ENCODE measurements at places on chromosomes 6 and 20.

GRCh38 chr6:925656-926213, 232.8 kb upstream of the EXOC2 start:
- DNase-seq: no peak

DNA sequence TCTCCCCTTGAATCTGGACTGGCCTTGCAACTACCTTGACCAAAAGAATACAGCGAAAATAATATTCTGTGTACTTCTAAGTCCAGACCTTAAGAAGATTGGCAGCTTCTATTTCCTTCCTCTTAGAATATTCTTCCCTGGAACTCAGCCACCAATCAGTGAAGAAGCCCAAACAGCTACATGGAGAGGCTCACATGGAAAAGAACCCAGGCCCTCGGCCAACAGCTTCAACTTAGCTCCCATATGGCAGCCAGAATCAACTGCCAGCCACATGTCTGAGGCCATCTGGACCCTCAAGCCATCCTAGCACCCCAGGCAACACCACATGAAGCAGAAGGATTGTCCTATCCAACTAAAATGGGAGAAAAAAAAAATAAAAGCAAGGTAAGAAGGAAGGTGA, 178.8 kb downstream of the IBTK start:
- DNase-seq: no peak

- no peak for DNase-seq
These were observed 166.4 kb downstream of the FAXC start for GRCh38 chr6:99183066-99183465.

GRCh38 chr6:7115543-7116231, 7.9 kb downstream of the RREB1 start:
- no peak for DNase-seq

DNA sequence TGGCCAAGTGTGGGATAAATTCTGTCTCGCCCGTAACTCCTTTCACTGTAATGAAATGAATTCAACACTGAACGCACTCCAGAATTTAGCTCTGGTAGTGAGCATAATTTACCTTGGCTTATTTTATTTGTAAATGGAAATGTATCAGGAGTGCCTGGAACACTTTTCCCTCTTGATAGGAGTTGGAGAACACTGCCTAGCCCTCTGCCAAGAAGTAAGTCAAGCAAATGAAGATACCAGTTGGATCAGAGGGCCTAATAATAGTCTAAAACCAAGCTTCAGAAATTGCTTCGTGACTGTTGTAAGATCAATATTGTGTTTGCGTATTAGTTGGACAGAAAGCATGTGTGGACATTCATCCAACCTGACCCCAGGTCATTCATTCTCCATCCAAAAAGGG, 64.6 kb upstream of the TPD52L1 start:
- no peak for DNase-seq

GRCh38 chr6:109595998-109596397, 95.0 kb downstream of the AK9 start:
- DNase-seq: no peak

- peak; percentile 1 for DNase-seq
These were observed 32.3 kb upstream of the SULF2 start for GRCh38 chr20:47817573-47817972.

- no peak for DNase-seq
These were observed 96.9 kb downstream of the NOL4L start for GRCh38 chr20:32488066-32488838.

DNA sequence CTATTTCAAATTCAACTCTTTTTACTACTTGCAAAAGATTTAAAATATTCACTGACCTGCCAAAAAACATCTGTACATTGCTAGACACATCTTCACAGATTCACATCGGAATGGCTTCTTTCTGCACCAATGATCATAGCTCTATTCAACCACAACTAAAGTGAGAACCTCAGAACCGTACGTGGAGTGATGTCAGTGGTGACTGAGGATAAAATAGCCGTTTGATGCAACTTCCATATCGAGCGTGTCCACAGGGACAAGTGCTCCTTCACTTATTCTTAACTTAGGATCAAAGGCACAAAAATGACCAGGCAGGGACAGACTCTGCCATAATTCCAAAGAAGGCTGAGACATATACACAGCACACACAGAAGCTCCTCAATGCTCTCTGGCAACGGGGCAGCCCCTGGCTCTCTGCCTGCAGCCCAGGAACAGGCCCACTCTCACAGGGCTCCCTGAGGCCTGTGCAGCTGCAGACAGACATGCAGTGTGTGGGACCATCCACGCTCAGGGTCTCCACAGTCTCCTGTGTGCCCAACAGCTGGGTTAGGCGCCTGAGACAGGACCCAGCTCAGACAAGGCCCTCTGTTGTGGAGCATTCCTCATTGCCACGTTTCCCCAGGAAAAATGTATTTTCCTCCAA, 22.8 kb downstream of the FYN start:
- no peak for DNase-seq

GRCh38 chr6:159727717-159728445, 575 bp downstream of the WTAP start:
- DNase-seq: no peak

Data from cardiac septum (tissue), 1 donor.